Activated CD4-positive, alpha-beta T cell treated with anti-CD3 and anti-CD28 coated beads for 1 hour (primary cell): ENCODE measurements at places on chromosomes 5 and 9.

DNA sequence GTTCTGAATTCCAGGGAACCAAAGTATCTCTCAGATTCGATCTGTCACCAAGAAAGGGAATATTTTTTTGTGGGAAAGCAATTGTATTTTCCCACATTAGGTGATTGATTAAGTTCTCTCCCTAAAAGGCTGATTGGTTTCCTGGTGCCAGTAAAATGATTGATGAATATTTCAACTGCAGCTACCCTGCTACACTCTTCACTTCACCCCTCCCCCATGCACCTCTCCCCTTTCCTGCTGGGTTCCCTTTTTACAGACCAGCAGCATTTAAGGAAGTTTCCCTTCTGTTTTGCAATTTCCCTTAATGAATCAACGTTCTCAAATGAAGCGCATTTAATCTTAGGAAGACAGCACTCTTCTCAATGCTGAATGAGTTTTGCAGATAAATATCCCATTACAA lies 13.1 kb downstream of the NR6A1 start:
- DNase-seq, result no peak

DNA sequence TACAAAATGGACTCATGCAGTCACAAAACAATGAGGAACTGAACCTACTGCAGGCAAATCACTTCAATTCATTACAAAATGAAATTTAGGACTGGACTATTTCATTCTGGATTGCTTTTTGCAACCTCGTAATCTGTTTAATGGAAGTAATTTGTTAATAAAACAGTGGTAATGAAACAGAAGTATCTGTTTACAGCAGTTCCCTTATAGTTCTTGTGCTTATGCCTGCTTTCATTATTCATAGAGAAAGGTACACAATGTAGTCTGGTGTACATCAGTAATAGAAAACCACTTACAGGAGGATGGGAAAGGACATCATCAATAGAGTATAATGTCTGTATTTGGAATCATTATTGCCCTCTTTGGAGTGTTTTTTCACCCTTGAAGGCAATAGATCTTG lies 389.2 kb upstream of the NUDT12 start:
- no peak for DNase-seq

- peak; percentile 28 for DNase-seq
Observed at GRCh38 chr5:137752905-137753690, 1.1 kb downstream of the HNRNPA0 start.

DNA sequence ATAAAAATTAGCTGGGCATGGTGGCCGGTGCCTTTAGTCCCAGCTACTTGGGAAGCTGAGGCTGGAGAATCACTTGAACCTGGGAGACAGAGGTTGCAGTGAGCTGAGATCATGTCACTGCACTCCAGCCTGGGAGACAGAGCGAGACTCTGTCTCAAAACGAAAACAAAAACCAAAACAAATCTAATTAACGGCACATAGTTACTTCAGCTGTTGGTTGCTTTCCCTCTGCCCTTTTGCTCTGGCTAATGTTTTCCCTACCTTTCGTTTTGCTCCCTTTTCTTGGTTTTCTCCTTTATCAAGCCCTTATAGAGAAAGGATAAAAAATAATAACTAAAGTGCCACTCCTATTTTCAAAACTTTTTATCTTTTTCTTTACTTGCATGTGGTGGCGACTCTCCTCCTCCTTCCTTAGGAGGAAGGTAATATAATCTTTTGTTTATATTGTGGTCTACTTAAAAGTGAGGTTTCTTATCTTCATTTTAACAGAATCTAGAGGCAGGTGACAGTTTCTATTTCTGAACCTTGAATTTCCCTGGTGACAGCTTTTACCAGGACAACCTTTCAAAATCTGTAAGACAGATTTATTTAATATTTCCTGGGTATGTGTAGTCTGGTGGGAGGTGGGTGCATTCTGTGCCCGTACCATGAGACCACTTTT lies 125.4 kb downstream of the ARHGEF28 start:
- no peak for DNase-seq

DNA sequence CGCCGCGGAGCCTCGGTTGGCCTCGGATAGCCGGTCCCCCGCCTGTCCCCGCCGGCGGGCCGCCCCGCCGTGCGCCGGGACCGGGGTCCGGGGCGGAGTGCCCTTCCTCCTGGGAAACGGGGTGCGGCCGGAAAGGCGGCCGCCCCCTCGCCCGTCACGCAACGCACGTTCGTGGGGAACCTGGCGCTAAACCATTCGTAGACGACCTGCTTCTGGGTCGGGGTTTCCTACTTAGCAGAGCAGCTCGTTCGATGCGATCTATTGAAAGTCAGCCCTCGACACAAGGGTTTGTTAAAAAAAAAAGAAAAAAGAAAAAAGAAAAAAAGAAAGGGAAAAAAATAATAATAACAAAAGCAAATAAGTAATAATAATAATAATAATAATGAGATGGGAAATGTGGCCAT lies 112.8 kb downstream of the GCNT1 start:
- no peak for DNase-seq

GRCh38 chr9:90979138-90979551 lies 177.5 kb downstream of the SYK start:
- no peak for DNase-seq
